ENCODE measurements at places on chromosomes 5 and 9.

DNA sequence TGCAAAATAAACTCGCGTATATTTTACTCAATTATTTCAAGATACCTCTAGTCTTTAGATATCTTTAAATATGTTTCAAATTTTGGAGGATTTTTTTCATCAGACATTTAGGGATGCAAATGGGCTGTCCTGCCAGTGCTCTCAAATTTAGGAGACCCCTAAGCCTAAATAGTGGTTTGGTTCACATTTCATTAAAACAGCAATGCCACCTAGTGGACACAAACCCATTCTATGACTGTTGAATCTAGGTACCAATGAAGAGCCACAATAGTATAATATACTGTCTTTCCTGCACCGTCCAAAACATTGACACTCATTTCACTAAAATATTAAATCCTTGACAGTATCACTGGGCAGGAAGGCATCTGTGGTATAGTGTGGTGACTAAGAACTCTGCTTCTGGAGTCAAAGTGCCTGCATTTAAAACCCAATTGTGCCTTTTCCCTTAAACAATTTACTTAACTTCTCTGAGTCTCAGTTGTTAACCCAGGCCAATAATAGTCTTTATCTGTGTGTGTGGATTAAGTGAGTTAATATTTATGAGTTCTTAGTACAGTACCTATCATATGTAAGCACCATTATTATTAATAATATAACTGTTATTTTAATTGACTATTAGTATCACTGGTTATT is 148.0 kb downstream of the RORB start:
- DNase-seq: no peak

GRCh38 chr5:133269691-133270090 is 217.9 kb downstream of the HSPA4 start:
- DNase-seq: no peak

- no peak for DNase-seq
These were observed 48.7 kb downstream of the CAMSAP1 start for GRCh38 chr9:135858491-135859185.

- no peak for DNase-seq
These were observed 22.3 kb downstream of the NDUFS6 start for GRCh38 chr5:1823381-1824034.

DNA sequence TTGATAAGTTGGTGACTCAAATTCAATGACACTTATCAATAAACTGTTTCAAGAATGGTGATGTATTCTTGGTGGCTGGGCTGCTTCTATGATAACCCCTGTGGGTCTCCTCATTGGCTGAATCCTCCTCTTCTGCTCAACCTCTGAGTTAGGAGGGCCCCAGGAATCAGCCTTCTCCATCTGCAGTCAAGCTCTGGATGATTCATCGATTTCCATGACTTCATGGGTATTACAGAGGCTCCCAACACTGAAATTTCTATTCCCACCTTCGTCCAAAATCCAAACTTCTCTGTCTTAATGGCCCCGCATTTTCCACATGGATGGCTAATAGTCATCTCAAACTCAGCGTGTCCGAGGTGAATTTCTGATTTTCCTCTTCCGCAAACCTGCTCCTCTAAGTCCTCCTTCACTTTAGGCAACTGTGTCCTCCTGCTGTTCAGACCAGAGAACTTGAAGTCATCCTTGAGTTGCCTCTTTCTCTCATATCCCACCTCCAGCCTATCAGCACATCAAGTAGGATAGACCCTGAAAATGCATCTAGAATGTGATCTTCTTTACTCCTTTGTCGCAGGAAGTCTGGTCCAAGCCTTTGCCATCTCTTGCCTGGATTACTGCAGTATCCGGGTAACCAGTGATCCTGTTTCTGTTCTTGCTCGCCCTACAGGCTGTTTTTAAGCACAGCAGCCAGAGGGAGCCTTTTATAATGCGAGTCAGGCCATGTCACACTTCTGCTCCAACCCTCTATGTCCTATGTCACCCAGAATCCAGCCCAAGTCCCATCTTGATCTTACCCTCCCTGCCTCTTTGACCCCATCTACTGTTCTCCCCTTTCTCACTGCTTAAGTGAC is 41.4 kb upstream of the IL7R start:
- DNase-seq: no peak

DNA sequence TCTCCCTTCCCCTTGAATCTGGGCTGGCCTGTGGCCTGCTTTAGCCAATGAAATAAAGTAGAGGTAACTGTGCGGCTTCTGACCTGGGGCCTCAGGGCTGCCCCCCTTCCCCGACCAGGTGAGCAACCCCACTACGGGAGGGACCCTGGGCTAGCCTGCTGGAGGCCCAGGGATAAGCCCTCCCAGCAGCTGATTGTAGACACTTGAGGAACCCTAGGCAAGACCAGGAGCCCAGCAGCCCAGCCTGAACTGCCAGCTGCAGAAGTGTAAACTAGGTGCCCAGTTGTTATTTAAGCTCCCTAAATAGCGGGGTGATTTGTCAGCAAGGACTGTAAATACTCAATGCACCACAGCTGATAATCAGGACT is 41.3 kb downstream of the RAPGEF1 start:
- no peak for DNase-seq

GRCh38 chr9:97412626-97413385 is 910 bp downstream of the TDRD7 start:
- no peak for DNase-seq

DNA sequence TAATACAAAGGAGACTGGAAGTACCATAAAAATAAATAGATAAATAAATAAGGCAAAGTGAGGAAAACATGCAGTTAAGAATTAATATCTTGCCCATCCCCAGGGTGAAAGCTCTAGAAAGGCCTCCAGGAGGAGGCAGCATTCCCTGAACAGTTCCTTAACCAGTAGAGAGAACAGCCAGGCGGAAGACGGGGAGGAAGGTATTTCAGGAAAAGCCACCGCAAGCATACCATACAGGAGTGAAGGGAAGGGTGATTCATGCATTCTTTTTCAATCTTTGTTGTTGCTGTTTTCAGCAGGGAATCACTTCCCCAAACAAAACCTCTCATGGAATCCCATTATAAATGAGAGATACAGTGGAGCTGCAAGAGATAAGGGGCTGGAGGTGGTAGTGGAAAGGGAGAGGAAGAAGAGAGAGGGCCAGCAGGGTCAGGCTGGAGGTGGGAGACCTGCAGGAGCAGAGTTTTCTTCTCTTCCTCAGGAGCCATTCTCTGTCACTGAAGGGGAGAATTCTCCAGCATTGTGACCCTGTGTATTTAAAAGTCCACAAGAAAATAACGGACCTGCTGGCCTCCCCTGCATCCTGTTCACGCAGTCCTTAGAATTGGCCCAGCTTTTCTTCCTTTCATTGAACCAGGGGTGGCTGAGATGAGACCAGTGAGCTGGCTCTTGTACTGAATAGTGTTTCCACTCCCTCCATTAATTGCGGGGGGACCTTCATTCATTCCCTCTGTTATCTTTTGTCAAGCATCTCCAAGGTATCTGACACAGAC is 255.9 kb downstream of the FAM114A2 start:
- no peak for DNase-seq

- DNase-seq: no peak
These were observed 116.3 kb downstream of the PRKACG start for GRCh38 chr9:68897577-68898145.
